ENCODE measurements at places on chromosomes 4 and X.

- DNase-seq, result no peak
These were observed 2.7 kb downstream of the SLC34A2 start for GRCh38 chr4:25658357-25658771.

DNA sequence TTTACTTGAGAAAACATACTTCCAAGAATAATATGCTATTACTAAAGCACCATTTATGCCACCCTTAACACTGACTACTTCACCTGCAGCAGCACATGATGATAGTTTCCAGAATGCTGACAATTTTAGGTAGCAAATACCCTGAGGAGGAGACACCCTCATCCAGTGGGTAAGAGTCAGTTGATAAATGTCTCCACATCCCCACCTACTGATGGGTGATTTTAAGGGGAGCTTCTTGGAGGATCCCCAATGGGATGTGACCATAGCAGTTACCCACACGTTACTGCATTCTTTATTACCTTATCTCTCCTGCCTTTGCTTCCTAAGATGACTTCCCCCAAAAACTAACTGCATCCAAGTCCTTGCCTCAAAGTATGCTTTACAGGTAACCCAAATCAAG, 131.2 kb upstream of the SMARCAD1 start:
- no peak for DNase-seq

- DNase-seq, result no peak
These were observed 114.0 kb downstream of the BMPR1B start for GRCh38 chr4:94871644-94872305.

DNA sequence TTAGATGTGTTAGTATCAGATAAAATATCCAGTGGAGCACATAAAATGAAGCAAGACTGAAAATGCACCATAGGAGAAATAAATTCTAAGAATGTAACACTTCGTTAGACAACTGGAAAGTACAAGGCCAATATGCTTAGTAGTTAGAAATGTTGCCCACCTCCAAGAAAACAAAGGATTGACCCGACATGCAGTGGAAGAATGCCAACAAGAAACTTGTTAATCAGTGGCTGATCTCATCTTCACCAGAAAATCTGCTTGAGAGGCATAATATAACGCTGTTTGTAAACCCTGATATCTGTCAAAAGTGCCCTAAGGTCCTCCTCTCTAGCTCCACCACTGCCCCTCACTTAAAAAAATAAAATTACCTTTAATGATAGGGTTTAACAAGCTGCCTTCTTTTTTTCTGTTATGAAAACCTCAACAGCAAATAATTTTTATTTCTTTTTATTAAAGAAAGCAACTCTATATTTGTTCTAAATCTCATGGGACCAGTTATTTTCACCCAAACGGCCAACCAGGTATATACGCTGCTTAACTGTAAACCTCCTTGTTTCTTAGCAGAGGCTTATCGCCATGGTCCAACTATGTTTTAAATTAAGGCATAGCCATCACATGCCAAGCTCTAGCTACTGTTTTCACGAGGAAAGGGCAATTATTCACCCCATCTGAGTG, 1.8 kb downstream of the RASGEF1B start:
- no peak for DNase-seq

DNA sequence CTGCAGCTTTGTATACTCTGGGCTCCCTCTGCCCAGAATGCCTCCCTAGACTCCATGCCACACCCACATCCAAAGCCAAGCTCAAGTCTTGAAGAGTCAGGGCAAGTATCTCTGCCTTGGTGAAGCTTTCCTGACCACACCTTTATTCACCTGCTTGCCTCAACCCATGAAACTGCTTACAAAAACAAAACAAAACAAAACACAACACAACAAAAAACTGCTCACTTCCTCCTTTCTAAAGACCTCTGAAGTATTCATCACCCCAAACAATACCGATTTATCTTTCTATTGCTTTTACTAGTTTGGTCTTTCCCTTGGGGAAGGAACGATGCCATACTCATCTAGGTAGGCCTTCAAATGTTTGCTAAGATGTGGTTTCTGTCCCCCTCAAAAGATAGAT, 45.0 kb downstream of the TMEM165 start:
- no peak for DNase-seq

GRCh38 chr4:94372991-94373390, 30.4 kb upstream of the HPGDS start:
- no peak for DNase-seq

DNA sequence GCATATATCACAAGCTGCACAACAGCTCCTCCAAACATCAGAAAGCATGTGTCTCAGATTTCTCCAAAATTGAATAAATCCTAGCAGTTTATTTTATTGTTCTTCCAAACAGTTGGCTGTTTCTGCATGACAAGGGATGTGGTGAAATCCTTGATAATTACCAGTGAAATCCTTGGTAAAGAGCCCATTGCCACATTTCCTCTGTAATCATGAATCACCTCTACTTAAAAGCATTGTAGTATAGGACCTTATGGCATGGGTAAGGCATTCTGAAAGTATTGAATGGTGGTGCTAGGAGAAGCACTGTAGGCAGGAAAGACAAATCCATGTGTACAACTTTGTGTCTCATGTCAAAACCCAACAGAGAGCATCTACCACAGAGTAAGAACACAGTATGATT, 135.8 kb upstream of the NDST3 start:
- DNase-seq, result no peak

DNA sequence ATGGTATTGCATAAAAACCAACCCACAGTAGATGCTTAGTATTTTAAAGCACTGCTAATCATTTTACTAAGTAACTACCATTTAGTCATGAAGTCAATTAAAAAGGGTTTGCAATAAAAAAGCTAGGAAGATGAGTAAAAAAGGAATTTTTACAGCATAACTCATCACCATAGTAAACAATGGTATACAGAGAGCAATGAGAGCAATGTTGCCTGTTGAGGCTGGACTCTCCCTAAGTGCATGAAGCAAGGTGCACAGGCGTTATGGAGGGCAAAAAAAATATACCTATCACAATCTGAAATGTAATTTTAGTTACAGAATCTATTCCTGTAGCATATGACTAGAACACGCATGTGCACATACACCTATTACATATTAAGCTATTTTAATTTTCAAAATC, 129.6 kb upstream of the BMP3 start:
- DNase-seq, result no peak

GRCh38 chrX:153736871-153737441, 12.3 kb downstream of the ABCD1 start:
- DNase-seq, result no peak

All from NCI-H2029 (cell line).